ENCODE measurements at places on chromosomes 13 and 19.

DNA sequence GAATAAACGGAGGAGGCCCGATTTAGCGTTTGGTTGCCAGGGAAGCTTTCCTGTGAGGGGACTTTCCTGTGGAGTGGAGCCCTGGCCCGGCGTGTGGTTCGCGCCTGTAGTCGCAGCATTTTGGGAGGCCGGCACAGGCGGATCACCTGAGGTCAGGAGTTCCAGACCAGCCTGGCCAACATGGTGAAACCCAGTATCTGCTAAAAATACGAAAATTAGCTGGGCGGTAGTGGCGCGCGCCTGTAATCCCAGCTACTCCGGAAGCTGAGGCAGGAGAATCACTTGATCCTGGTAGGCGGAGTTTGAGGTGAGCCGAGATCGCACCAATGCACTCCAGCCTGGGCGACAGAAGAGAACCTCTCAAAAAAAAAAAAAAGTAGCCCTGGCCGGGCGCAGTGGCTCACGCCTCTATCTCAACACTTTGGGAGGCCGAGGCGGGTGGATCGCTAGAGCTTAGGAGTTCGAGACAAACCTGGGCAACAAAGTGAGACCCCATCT lies 6.9 kb downstream of the KANK3 start:
- no peak for DNase-seq

DNA sequence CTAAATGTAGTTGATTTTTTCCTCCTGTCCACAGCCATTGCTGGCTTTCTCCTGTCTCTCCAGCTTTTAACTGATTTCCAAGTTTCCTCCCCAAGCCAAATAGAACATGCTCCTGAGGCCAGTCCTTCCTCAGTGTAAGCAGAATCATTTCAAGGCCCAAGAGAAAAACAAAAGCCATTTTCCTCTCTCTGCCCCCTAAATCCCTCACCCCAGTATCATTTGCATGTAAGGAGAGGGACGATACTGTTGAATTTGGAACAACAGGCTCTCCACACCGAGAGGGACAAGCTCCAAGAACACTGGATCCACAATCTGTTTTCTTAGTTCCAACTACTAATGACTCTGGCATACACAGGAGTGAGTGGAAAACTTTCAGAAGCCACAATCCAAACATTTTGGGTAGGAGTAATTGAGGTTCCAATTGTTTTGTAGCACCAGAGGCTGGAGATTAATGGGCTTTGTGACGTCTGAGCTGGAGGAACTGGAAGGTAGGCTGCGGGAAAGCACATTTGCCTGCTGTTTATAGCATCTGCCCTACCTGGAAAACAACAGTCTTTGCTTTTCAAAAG lies 156.8 kb downstream of the FLT1 start:
- no peak for DNase-seq

- DNase-seq = no peak
Observed at GRCh38 chr19:5290336-5291262, 50.0 kb downstream of the PTPRS start.

- no peak for DNase-seq
Observed at GRCh38 chr13:99797691-99798090, 173.9 kb downstream of the ZIC5 start.

DNA sequence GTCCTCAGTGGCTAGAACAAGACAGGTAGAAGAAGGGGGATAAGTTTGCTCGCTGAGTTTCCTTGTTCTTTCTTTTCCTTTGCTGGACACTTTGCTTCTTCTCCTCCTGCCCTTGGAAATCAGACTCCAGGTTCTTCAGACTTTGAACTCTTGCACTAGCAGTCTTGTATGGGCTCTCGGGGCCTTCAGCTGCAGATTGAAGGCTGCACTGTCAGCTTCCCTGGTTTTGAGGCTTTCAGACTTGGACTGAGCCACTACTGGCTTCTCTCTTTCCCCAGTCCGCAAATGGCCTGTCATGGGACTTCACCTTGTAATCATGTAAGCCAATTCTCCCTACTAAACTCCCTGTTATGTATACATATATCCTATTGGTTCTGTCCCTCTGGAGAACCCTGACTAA lies 379.8 kb downstream of the NDFIP2 start:
- DNase-seq = no peak

DNA sequence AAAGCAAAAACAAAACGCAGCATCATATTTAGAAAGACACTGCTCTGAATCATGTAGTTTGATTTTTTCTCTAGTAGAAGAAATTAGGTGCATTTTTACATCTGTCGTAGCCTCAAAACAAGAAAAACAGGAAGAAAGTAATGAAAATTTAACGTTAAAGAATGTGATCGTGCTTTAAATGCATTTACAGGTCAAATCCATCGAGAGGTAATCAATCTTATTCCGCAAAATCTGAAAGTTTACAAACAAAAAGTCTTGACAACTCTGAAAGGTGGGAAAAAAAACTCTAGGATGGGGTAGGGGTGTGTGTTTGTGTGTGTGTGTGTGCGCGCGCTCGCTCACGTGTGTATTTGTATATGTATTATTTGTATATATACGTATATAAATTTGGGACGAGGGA lies 10.2 kb downstream of the POU4F1 start:
- DNase-seq = no peak

- DNase-seq = no peak
Observed at GRCh38 chr19:29590278-29590677, 15.8 kb upstream of the POP4 start.

DNA sequence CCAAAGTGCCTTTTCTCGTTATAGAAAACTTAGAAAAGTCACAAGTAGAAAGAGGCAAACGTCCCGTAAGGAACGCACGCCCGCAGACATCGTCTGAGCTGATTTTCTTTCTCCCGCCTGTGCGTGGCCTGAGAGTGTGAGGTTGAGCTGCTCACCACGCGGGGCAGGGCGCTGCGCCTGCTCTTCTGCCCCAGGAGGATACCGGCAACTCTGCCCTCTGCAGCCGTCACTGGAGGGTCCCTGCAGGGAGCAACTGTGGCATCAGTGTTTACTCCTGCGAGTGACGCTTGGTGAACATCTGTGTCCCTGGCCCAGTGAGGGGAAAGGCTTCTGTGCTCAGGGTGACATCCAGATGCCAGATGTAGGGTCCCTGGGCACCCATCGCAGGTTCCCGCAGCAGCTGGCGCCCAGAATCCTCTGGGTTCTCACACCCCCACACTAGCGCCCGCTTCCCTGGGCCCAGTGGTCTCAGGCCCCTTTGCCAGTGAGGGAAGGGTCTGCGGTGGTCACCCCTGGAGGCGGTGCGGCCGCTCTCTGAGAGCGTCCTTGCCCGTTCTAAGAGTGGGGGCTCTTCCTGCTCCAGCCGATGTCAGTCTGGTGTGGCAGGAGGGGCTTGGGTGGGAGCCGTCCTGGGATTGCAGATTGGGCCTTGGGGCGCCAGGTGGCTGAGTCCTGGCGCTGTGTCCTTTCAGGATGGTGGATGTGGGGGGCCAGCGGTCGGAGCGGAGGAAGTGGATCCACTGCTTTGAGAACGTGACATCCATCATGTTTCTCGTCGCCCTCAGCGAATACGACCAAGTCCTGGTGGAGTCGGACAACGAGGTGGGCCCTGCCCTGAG lies 17.4 kb upstream of the GNA15 start:
- DNase-seq = no peak

GRCh38 chr13:114071410-114071809 lies 61.0 kb downstream of the RASA3 start:
- no peak for DNase-seq

- no peak for DNase-seq
Observed at GRCh38 chr13:65095161-65096082, 2134.7 kb downstream of the PCDH9 start.

DNA sequence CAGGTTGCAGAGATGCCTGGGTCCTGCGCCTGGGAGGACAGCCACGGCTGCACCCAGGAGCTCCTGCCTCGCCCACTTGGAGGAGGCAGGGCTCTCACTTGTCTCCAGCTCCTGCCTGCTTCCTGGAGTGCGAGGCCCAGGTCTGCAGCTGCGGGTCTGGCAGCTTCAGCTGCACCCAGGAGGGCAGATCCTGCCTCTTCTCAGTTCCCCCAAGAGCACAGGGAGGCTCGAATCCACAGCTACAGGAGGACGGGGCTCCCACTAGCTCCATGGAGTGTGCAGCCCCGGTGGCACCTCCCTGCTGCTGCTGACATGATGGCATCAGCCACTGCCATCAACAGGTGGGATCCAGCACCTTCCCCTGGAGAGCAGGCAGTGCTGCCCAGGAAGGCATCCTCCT lies 4.5 kb downstream of the ZNF554 start:
- DNase-seq = no peak

DNA sequence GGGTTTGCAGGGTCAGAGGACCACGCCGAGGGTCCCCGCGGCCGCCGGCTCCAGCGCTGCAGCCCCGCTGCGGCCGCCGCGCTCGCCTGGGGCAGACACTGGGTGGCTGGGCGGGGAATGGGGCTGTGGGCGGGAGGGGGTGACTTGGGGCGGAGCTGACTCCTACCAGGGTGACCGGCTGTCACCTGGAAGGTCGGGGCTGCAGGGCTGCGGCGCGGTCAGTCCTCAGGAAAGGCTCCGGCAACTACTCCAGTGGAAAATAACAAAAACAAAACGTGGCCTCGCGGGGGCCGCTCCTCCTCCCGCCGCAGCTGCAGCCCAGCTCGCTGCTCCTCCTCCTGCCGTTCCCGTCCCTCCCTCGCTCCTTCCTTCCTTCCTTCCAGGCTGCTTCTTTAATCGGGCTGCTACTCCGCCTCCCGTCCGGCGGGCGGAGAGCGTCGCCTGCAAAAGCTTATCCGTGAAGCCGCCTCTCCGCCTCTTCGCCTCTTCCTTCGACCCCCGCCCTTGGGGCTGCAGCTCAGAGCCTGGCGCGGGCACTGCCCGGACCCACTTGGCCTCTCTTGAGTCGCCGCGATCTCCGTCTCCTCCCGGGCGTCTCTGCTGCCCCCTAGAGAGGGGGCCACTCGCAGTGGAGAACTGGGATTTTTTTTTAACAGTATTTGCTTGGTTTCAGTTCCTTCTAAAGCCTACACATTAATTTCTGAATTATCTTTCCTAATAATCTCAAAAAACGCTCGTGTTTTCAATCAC lies at the start of gene TBC1D4:
TSS of gene TBC1D4 (minus strand) at position 100 of the 750 bp plus-strand sequence. CDS start 402 bp downstream, outside the sequence.
- peak; percentile 77 for DNase-seq

DNA sequence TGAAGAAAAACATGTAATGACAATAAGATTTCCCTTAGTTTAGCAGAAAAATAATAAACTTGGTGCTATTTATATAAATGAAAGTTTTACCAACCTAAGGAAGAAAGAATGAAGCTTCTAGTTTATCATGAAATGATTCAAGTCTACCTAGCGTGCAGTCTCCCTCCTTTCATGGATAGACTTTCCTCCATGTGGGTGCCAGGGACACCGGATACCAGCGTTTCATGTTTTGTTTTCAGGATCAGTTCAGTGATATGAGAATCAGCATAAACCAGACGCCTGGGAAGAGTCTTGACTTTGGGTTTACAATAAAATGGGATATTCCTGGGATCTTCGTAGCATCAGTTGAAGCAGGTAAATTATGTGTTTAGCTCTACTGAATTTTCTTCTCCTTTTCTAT lies 196.7 kb downstream of the LMO7 start:
- no peak for DNase-seq

DNA sequence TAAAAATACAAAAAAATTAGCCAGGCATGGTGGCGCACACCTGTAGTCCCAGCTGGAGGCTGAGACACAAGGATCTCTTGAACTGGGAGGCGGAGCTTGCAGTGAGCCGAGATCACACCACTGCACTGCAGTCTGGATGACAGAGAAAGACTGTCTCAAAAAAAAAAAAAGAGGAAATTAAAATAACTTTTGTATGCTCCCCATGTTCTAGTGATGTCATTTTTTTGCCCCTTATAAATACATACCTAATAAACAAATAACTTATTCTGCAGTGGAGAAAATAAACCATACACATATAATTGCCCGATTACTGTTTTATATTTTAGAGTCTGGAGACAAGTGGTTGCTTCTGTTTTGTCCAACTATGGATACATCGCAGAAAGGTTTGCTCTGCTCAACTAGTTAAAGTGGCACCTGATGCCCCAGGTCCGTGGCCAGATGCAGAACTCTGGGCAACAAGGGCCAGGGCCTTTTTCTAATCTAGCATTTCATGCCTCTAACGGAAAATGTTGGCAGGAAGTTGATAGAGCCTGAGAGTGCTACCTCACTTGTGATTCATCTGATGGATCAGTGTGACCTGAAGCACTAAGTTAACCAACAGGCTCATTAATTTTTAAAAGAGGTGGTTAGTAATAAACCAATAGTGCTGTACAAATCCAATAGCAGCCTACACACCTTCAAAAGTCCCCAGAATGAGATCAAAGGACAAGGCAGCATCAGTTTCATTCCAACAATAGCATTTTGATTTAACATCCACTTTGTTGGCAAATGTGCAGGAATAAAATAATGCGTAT lies 18.8 kb downstream of the UBE2L5 start:
- DNase-seq = no peak

GRCh38 chr19:49141352-49141751 lies 13.8 kb downstream of the HRC start:
- DNase-seq = no peak

Data from left renal cortex interstitium (tissue), 4 donors.